ENCODE measurements at places on chromosomes 13 and 19.

GRCh38 chr13:39422845-39423565, 180.0 kb downstream of the LHFPL6 start:
- no peak for DNase-seq

DNA sequence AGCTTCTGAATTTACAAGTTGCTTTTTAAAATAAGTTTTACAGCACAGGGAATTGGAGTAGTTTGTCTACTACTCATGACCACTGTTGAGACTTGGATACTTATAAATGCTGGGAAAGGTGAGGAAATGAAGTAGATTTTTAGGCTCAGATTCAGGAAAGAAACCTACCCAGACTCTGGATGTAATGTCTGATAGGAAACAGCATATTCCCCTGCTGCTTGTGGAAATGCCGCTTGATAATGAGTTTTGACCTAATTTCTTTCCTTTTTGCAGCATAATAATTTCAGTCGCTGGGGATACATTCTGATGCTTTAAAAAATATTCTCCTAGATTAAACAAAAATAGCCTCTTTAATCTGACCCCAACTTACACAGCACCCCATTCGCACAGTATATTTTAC, 53.6 kb downstream of the SLC10A2 start:
- no peak for DNase-seq

GRCh38 chr13:32720026-32720425, 133.8 kb downstream of the PDS5B start:
- DNase-seq, result no peak

- no peak for DNase-seq
Observed at GRCh38 chr19:12996406-12997094, 1.3 kb downstream of the NFIX start.

GRCh38 chr19:35936738-35937268, 629 bp downstream of the LRFN3 start:
- DNase-seq, result no peak

GRCh38 chr13:90293793-90294361, 1053.6 kb upstream of the MIR17HG start:
- DNase-seq, result no peak

DNA sequence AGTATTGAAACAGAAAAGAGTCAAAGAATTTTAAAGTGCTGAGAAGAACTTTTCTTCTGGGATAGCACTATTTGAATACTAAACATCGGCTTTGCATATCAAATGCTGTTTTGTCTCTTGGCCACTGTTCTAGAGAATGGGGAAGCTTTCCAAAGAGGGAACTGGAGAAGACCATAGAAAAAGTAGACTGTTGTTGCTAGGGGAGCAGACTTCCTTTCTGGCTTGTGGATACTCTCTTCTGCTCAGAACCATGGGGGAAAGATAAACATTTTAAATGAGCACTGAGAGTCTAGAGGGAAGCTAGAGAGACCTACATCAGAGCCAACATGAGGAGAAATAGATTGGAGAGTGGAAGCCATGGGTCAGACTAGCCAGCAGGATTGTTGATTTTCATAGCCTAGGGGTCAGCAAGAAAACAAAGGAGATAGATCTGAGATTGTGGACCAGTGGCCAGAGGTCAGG, 315.7 kb downstream of the KCTD12 start:
- DNase-seq, result no peak

DNA sequence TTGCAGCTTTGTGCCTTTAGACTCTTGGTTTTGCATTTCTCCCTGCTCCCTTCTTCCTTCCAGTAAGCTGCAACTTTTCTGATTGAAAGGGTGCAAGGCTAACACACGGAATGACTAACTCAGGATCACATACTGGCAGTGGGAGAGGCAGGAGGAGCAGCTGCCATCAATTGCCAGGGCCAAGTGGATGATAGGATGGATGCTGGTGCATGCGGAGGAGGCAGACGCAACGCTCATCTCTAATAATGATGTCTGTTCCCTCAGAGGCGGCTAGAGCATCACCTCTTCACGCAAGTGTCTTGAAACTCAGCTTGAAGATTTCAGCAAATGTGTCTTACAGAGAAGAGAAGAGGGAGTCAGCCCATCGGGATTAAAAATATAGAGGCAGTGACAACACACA, 49.5 kb upstream of the TPM4 start:
- DNase-seq, result peak; percentile 21

GRCh38 chr13:51689663-51689996, 105.4 kb downstream of the WDFY2 start:
- DNase-seq, result no peak

DNA sequence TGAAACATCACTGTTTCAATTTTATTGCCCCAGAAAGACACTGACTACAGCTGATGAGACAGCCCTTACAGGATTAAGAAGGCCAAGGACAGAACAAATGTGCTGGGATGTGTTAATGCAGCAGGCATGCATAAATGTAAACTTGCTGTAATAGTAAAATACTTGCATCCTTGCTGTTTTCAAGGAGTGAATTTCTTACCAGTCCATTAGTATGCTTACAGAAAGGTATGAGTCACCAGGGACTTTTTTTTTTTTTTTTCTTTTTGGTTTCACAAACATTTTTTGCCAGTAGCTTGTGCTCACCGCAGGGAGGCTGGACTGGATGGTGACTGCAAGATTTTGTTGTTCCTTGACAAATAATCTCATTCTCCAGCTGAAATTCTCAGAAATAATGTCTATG, 55.1 kb downstream of the GPR180 start:
- DNase-seq, result no peak

DNA sequence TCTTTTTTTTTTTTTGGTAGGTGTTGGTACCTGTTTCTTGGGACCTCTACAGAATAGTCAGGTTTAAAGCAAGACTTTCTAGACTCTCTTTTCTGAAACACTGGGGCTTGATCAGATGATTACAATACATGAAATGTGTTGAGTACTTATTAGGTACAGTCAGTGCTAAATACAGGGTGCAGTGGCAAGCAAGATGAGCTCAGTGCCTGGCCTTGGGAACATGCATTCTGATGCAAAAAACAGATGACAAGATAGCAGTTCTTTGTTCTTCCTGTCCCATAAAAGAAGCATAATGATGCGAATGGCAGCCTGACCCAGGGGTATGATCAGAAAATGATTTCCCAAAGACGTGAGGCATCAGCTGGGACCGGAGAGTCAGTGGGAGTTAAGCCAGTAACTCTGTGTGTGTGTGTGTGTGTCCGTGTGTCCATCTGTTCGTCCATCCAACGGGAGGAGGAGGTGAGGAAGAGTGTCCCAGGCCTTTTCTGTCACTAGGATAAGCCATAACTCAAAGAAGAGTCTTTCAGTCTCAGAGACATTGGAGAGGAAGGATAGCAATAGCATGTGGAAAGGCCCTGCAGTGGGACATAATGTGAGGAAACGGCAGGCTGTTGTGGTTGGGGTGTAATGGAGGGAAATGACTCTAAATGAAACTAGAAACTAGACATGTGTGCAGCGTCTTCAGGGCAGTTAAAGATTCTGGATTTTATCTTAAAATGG, 32.2 kb downstream of the SLAIN1 start:
- no peak for DNase-seq

DNA sequence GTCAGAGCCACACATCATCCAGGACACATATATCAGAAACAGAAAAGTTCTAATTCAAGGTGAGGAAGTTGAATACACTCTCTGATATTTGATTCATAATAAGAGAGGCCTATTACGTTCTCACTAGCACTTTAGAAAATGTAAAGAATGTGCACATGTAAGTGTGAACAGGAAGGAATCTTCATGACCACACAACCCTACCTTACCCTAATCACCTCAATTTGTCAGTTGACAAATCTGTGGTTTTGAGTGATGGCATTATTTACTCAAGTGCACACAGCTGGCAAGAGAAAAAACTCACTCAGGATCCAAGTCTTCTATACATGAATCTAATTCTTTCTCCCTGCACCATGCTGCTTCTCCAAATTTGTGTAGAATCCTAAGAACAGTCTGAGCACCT, 445.8 kb downstream of the SUCLA2 start:
- no peak for DNase-seq

DNA sequence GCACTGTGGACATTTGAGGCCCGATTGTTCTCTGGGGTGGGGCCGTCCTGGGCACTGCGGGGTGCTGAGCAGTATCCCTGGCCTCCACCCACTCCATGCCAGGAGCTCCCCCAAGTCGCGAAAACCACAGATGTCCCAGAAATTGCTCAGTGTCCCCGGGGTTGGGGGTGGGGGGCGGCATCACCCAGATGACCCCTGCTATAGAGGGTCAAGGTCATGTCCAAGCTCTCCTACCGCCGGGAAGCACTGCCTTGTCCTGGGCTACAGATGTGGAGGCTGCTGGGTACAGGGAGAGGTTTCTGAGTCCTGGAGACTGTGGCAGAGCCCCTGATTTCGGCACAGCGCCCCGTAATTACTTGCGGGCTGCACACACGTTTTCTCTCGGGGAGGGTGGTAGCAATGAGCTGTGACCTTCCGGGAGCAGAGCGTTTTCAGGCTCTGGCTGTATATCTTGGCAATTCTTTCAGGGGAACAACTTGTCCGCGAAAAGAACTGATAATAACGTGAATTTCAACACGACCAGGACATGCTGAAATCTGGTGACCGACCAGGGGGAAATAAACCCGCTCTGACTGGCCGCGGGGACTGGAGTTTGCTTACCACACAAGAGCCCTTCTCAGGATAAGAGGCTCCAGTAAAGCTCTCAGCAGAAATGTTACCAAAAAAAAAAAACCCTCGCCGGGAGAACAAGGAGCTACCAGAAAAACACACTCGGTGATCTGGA, 68.1 kb downstream of the GNG7 start:
- DNase-seq, result no peak

DNA sequence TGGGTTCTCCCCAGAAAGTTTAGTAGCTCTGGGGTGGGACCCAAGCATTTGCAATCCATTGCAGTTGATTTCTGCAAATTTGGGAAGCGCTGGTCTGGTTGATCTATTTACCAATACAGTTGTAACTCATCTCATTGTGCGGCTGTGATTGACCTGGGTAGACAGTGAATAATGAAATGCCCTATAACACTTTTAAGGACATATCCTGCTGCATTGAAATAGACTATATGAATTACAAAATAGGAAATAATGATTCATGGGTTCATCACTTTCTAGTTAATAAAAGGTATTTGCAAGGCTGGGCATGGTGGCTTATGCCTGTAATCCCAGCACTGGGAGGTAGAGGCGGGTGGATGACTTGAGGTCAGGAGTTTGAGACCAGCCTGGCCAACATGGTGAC, 59.0 kb upstream of the FARP1 start:
- no peak for DNase-seq

GRCh38 chr13:77696006-77696878, 1.2 kb upstream of the SLAIN1 start:
- DNase-seq, result no peak

GRCh38 chr13:107941345-107942029, 273.8 kb downstream of the LIG4 start:
- no peak for DNase-seq

GRCh38 chr13:50322006-50322405, 306.8 kb downstream of the KCNRG start:
- no peak for DNase-seq

GRCh38 chr19:344625-345319, at the start of gene MIER2:
Gene MIER2 (minus strand): TSS chr19:344796. CDS start chr19:344782, 14 bp downstream.
- peak; percentile 91 for DNase-seq

- no peak for DNase-seq
Observed at GRCh38 chr13:73467125-73467524, 408.3 kb downstream of the KLF5 start.

GRCh38 chr13:106858903-106859532, 291.1 kb upstream of the ARGLU1 start:
- DNase-seq, result no peak

DNA sequence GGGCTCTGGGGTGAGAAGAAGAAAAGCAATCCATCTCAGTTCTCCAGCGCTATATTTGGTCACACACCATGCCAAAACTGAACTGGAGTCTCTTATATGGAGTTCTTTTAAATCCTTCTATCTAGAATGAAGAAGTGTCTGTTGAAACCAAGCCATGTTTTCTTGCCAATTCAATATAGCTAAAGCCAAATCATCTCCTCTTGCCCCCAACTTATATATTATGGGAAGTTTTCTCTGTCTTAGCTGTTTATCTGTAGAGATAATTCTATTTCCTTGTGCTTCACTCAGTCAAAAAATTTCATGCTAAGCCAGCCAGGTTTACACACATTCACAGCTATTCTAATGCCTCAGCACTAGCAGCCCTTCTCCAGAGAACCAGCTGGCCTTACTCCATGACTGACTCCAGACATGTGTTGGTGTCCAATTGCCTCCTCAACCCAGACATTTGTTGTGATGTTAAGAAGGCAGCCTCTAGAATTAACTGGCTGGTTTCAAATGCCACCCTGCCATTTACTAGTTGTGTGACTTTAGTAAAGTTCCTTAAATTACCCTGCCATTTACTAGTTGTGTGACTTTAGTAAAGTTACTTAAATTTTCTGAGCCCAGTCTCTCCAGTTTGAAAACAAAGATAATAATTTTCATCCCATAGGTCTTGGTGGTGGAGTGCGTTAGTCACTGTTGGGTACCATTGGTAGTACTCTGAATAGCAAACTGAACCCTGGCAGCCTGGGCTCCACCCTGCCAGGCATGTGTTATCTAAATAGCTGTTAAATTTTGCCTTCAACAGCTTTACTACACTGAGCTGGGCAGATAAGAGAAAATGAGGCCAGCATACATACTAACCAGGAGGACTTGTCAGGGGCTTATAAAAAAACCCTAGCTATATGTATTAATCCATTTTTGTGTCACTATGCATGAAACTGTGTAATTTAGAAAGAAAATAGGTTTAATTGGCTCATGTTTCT, 525.1 kb downstream of the LMO7 start:
- no peak for DNase-seq

GRCh38 chr13:80363890-80364503, 23.1 kb upstream of the SPRY2 start:
- no peak for DNase-seq

- DNase-seq, result peak; percentile 84
Observed at GRCh38 chr19:17235300-17235970, 9.4 kb downstream of the OCEL1 start.

GRCh38 chr13:20150561-20150960, 10.3 kb downstream of the GJA3 start:
- DNase-seq, result no peak

DNA sequence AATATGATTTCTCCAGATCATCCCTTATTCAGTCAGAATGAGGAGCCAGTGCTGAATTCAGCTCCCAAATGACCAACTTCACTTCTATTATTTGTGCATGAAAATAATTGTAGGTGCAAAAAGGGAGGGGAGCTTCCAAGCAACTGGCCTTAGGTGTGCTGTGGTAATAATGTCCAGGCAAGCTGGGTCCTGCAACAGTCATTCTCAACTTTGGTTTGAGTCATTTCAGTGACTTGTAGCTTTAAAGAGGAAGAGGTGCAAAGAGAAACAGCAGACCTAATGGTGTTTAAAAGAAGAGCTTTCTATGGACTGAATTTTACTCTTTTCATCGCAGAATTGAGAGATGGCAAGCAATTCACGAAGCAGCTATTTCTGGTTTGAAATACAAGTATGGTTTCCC, 29.2 kb upstream of the FGF9 start:
- DNase-seq, result no peak

DNA sequence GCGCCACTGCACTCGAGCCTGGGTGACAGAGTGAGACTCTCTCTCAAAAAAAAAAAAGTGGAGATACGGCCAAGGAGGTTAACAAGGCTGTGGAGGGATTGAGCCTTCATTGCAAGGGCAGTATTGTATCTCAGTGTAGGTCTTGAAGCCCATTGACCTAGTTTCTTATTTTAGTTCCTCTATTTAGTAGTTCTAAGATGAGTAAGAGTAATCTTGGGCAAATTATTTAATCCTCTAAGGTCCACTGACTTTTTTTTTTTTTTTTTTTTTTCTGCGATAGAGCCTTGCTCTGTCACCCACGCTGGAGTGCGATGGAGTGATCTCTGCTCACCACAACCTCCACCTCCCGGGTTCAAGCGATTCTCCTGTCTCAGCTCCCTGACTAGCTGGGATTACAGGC, 14.3 kb upstream of the ILF3 start:
- DNase-seq, result no peak

GRCh38 chr19:12872255-12872654, 9.0 kb downstream of the DNASE2 start:
- no peak for DNase-seq
